Foreskin melanocyte (primary cell): ENCODE measurements at places on chromosomes 12 and 14.

DNA sequence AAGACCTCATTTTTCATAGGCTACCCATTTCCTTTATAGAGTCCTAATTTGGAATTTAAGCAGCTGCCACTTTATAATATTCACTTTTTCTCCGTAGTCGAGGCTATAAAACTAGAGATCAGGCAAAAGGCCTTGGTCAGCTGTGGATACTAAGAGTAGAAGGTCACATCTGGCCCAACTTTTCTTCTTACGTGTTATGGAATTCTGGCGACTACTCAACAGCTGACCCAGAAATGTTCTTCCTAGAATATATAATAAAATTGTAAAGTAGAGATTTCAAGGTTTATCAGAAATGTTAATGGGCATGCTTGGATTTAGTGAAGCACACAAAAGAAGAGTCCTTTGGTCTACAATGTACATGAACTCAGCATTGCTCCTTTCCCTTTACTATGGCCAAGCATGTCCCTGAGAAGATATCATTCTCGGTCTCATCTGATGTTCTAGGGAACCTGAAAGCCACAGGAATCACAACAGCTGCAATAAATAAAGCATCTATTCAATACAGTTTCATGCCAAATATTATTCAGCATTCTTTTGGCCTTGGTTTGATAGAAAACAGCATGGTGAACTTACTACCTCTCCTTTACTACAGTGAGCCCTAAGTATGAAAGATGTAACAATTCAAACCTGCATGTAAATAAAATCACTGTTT is 261.4 kb upstream of the NPAS3 start:
- DNase-seq = no peak

DNA sequence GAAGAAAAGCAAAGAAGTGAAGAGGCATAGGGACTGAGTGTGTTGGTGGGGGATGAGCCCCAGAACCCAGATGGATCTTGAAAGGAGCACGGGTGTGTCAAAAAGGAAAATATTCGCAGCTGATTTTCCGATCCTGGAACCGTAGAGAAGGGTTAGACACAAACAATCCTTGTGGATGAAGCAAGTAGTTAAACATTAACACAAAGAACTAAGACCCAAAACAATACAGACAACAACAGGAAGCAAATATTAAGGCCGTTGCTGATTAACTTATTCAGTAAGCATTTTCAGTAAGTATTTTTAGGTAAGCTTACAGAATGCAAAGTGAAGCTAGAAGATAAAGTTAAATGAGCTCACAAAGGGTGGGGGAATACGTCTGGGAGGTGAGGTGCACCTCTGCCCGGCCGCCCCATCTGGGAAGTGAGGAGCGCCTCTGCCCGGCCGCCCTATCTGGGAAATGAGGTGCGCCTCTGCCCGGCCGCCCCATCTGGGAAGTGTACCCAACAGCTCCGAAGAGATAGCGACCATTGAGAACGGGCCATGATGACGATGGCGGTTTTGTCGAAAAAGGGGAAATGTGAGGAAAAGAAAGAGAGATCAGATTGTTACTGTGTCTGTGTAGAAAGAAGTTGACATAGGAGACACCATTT is 62.8 kb upstream of the PRB2 start:
- no peak for DNase-seq

DNA sequence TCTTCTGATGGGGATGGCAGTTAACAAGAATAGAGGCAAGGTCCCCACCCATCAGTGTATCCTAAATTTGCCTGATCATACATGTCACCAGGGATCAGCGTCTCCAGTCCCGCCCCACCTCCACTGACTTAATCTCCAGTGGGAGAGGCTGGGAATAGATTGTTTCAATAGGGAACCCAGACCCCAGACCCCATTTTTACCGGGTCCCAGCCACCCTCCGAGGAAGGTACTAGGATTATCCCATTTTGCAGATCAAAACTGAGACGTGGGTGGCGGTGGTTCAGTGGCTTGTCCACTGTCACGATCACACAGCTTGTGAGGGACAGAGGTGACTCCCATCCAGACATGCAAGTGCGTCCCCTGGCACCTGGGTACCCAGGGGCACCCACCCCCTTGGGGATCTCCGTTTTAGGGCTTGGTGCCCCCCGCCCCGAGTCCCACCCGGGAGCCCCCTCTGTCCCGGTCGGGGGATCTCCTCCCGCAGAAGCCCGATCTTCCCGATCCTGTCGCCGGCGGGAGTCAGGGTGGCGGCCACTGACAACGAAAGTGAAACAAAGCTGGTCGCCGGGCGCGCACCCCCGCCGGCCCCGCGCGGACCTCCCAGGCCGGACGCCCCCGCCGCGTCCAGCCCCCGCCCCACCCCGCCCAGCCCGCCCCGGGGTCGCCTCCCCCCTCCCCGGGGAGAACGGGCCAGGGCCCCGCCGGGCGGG is 523 bp downstream of the WSB2 start:
- no peak for DNase-seq

DNA sequence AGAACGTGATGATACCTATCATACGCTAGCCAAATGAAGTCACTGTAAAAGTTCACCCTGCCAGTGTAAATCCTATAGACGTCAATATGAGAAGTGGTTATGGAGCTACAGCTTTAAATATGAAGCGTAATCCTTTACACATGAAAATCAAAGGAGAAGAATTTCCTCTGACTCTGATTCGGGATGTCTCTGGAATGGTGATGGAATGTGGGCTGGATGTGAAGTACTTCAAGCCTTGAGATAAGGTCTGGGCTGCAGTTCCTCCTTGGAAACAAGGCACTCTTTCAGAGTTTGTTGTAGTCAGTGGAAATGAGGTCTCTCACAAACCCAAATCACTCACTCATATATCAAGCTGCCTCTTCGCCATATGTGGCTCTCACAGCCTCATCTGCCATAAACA is 53.1 kb upstream of the NAP1L1 start:
- no peak for DNase-seq

GRCh38 chr12:28708918-28709371 is 440.1 kb upstream of the FAR2 start:
- DNase-seq = peak; percentile 16

DNA sequence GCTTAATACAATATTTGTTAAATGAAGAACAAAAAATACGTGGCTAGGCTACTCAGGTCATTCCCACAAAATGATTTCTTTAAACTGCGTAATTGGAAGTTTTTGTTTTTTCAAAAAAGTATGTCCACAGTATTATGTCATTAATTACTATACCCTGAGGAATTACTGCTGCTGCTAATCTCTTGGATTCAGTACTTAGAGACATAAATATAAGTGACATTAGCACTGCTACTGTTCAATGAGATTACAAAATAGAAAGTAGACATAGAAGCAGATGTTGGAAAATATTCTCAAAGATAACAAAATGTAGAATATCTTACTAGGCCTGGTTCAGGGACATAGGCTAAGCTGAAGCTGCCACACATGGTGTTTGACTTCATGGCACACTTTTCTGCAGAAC is 36.3 kb downstream of the HMGA2 start:
- DNase-seq = no peak

- no peak for DNase-seq
Observed at GRCh38 chr14:96614481-96614881, 112.3 kb downstream of the PAPOLA start.

GRCh38 chr12:88418856-88419497 is 161.3 kb downstream of the KITLG start:
- no peak for DNase-seq

- DNase-seq = peak; percentile 33
Observed at GRCh38 chr12:110245369-110245772, 35.7 kb upstream of the ATP2A2 start.

- DNase-seq = no peak
Observed at GRCh38 chr12:49974231-49974675, 1.5 kb downstream of the AQP6 start.

DNA sequence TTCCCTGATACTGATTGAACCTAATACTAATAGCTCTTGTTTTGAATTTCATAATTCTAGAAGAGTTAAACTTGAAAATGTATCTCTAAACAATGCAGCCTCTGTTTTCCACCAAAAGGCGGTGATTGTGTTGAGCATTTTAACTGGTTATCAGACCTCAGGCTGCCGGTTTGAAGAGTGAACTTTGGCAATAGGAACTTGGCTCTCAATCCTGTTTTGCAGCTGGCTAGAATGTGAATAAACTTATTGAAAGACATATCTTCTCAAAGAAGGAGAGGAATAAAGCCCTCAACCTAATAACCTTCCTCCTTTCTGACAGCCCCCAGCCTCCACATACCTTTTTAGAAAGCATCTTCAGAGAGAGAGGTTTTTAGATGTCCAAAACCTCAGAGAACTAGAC is 105.4 kb downstream of the SRGAP1 start:
- DNase-seq = peak; percentile 81

GRCh38 chr12:546920-547845 is 87.4 kb downstream of the B4GALNT3 start:
- peak; percentile 42 for DNase-seq

DNA sequence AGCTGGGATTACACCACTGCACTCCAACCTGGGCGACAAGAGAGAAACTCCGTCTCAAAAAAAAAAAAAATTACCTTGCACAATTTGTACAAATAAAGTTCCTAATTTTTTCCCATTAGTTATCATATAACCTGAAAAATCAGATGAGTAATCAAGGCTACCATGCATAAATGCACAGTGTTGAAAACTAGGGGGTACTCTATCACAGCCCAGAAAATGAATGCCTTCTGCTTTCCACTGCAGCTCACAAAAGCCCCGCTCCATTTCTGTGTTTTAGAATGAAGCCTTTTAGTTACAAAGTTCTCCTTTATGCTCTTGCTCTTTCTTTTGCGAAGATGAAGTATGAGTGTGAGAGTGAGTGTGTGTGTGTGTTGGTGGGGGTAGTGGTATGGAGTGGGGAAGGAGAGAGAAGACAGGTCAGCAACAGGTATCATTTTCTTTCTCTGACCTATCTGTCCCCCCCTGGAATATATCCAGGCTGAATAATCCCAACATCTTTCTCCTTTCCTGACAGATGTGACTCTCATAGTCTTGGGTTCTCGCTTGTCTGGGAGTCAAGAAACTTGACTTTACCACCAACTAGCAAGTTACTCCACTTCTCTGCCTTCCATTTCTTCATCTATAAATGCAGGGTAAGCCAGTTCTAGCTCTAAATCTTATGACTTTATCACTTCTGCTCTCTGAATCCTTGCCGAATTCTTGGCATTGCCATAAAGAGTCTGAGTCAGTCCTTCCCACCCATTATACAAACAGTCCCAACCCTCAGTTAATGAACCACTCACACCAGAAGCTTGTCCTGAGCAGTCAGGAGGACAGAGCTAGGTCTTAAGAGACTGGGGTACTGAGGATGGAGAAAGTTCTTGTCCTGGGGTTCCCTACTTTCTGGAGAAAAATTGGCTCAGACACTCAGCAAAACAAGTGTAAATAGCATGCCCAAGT is 16.1 kb downstream of the BIN2 start:
- DNase-seq = no peak

GRCh38 chr12:118315821-118316220 is 56.9 kb downstream of the TAOK3 start:
- DNase-seq = no peak

DNA sequence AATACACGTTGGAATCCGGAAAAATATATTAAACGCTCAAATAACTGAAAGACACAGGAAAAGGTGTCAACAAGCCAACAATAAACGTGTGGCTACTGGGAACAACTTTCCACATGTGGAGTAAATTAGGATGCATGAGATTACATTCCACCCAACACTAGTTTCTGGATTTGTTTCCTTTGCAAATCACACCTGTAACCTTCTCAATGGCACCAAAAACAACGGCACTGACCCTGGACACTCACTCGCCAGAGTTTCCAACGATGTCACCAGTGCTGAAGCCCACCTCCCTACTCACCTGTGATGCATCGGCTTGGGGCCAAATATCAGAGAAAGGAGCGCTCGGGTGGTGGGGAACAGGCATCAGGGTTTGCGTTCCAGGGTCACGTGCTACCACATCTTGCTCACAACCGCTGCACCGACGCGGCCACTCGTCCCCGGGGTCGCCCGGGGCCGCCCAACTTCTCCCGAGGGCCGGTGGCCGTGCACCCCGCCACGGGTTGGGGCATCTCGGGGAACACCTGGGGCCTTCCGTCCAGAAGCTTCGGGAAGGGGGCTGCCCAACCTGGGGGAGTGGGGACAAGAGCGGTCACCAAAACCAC is 629 bp downstream of the PRDM4 start:
- no peak for DNase-seq

- peak; percentile 48 for DNase-seq
Observed at GRCh38 chr12:82758749-82759330, 72.1 kb downstream of the TMTC2 start.

DNA sequence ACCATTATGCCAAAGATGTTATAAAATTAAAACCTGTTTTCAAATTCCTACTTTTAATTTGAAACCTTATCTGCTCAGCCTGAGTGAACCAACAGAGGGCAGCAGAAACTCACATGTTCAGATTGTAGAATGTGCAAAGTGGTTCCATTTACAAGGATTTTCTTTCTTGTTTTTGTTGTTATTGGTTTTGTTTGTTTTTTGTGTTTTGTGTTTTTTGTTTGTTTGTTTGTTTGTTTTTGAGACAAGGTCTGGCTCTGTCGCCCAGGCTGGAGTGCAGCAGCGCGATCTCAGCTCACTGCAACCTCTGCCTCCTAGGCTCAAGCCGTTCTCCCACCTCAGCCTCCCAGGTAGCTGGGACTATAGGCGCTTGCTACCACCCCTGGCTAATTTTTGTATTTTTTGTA is 22.8 kb upstream of the GARIN2 start:
- peak; percentile 29 for DNase-seq

- DNase-seq = no peak
Observed at GRCh38 chr12:47190905-47191304, 111.1 kb upstream of the AMIGO2 start.

GRCh38 chr14:99064262-99064954 is 207.6 kb downstream of the BCL11B start:
- peak; percentile 5 for DNase-seq

DNA sequence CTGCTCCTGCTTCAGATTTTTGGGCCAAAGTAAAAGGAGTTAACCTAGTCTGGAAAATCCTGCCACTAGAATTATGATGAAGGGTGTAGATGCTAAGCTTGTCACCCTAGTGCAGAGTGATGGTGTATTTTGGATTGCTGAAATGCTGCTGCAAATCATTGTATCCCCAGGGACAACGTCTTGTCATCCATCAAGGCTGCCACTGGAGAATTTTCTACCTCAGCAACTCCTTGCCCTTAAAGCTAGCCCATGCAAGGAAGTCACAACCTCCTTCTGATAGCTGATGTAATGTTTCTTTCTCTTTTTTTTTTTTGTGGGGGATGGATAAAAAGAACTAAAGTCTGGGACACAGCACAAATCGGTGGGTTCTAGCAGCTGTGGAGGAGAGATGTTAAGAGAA is 139.4 kb upstream of the FRMD6 start:
- DNase-seq = no peak

GRCh38 chr14:51382506-51382905 is 142.5 kb downstream of the TMX1 start:
- no peak for DNase-seq

GRCh38 chr12:39365364-39366001 is 77.4 kb downstream of the KIF21A start:
- DNase-seq = no peak

GRCh38 chr12:65446901-65447300 is 168.4 kb downstream of the MSRB3 start:
- no peak for DNase-seq

DNA sequence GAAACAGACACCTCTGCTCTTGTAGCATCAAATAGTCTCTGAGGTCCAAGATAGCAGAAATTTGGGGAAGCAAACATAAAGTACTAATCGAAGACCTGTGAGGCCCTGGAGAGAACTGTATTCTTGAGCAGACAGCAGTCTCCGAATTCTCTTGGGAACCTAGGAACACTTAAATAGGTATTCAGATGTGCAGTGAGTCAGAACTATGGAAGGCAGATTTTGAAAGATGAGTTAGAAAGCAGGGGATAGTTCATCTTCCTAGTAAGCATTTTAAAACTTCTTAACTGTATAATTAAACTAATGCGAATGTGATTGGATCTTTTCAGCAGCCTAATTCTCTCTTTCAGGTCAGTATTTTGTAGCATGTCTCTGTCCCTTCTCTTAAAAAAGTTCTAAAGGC is 30.6 kb downstream of the NAA30 start:
- DNase-seq = no peak
